T-helper 9 cell (primary cell): ENCODE measurements at places on chromosomes 4 and X.

DNA sequence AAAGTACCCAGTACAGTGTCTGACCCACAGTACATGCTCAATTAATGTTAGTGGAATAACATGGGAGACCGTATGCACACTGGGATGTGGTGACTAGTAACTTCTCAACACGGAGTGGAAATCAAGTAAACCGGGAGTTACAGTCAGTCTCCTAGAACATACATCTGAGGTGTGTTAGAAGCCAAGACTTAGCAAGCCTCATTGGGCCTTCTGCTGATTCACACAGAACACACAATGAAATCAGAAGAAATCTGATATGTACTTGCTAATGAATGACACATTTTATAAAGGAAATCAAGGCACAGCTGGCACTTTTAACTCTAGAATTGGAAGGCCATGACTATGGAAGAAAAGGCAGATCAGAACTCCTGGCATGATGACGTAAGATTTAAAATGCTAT lies 13.0 kb downstream of the TRAPPC2 start:
- no peak for DNase-seq

DNA sequence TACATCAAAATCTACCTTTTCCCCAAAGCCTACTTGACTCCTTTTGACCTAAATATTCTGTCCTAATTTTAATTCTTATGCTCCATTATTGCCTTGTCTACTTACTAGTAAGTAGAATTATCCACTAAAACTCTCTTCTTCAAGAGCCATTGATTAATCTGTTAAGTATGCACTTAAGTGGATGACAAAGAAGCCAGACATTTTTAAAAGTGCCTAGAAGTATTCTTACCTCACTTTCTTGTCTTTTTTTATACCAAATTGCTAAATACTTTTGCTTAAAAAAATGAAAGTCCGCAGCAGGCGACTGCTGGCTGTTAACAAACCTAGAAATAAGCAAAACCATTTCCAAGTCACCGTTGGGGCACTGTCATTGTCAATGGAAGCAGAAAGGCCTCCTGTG lies 20.1 kb upstream of the FRMPD4 start:
- no peak for DNase-seq

- DNase-seq, result no peak
These were observed 1.5 kb upstream of the MSMO1 start for GRCh38 chr4:165325732-165326512.

GRCh38 chr4:24380957-24381665 lies 203.2 kb downstream of the DHX15 start:
- DNase-seq, result no peak

DNA sequence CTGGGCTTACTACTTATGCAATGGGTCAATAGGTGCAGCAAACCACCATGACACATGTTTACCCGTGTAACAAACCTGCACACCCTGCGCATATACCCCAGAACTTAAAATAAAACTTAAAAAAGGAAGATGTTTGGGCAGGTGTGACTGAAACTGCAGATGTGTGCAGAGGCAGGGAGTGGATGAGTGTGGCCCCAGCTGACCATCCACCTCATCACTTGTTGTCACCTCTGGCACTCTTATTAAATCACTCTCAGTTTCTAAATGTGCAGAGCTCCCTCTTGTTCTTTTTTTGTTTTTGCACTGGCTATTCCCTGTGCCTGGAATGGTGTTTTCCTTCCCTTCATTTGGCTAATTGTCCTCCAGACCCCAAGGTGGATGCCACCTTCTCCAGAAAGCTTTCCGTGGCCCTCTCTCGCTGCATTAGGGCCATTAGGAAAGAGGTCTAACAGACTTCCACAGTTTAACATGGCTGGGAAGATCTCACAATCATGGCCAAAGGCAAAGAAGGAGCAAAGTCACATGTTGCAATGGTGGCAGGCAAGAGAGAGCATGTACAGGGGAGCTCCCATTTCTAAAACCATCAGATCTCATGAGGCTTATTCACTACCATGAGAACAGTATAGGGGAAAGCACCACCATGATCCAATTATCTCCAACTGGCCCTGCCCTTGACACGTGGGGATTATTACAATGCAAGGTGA lies 58.5 kb downstream of the SLC2A9 start:
- DNase-seq, result no peak

DNA sequence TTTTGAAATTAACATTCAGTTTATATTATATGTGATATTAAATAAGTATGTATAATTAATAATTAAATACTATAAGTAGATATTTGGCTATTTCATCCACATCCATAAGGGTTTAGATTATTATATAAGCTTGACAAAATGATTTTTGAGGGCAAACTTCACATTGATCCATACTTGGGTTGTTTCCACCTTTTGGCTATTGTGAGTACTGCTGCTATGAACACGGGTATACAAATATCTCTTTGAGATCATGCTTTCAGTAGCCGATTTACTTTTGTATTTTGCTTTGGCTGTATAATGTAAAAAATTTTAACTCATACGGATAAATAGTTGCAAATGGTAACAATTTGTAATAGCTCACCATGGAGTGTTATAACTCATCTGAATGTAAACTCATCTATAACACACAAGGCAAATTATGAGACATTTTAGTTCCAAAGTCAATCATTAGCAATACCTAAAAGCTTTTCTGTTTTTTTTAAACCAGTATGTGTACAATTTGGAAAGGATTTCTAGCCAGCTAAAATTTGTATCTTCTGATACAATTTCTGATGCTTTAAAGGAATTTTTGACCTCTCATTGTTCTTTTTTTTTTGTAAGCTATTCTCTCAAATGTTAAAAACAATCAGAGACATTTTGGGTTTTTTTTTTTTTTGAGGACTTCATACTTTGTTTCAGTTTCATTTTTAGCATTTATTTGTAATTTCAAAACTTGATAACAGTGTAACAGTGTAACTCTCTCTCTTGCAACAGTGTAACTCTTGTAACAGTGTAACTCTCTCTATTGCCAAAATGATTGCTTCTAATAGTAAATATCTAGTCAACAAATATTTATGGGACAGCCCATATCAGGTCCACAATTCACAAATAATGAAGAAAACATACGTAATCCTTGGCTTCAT lies 51.8 kb upstream of the ARX start:
- DNase-seq, result no peak

- no peak for DNase-seq
These were observed 432.8 kb upstream of the LCORL start for GRCh38 chr4:18454349-18454748.

DNA sequence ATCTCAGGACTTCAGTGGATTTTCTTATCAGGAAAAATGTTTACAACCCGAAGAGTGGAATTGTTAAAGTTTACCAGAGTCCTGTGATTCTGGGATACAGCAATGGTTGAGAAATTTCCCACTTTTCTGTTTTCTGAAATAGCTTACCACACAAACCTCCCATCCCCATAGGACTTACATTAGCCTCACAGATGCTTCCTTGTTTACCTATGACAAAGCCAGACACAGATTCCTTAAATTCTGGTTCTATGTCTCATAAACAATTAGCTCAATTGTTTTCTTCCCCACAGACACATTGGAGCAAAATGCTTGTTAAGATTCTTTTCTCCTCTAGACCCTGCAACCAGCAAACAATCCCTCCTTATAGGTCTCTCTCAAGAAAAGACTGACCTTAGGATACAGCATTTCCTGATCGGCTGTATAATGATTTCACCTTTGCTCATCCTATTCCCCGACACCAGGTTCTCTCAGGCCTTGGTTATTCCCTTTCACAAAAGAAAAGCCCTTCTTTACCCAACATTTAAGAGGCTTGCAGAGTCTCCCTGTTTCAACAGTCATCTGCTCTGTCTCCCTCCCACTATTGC lies 886.2 kb downstream of the ARAP2 start:
- no peak for DNase-seq

DNA sequence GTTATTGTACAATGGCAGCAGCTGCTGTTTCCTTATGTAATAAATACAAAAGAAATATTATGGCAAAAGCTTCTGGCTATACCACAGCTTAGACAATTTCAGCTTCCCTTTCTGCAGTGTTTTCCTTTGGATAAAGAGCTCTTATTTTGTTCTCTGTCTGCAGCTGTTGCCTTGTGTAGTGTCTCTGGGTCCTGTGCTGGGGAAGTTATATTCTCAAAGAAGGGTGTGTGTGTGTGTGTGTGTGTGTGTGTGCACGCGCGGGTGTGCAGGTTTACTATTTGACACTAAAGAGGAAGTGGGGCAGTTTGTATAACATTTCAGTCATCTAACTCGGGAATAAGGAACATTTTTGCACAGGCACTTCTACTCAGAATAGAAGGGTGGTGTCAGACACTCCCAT lies 83.6 kb downstream of the REPS2 start:
- no peak for DNase-seq

GRCh38 chr4:140637836-140638235 lies 69.1 kb upstream of the UCP1 start:
- no peak for DNase-seq

DNA sequence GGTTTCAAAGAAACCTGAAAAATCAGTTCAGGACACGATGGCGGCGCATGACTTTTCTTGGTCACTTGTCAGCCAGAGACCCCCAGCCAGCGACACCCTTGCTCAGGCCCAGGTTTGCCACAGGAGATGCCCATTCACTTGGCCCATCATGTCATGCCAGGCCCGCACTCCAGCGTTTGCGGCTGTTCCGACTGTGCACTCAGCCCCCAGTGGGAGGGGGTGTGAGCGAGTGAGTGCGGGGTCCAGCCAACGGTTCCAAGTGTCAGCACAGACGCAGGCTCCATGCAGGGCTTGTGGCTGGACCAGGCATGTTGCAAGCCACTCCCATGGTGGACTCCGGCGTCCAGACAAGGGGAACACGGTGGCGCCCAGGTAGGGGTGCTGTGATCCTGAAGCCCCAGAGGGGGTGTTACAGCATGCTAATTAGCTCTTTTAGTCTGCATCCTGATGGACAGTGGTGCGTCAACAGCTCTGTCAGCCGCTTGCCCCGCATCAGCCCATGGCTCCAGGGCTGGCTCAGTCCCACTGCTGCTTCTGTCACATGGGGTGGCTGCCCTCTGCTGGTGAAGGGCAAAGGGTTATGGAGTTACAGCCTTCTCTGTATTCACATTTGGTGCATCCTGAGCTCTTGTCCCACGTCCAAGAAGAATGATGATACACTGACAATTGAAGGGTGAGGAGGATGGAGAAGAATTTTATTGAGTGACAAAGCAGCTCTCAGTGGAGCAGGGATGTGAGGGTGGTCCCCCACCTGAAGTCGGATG lies 3.7 kb upstream of the MAEA start:
- DNase-seq, result peak; percentile 26

GRCh38 chrX:151019856-151020255 lies 36.7 kb downstream of the HMGB3 start:
- DNase-seq, result no peak

DNA sequence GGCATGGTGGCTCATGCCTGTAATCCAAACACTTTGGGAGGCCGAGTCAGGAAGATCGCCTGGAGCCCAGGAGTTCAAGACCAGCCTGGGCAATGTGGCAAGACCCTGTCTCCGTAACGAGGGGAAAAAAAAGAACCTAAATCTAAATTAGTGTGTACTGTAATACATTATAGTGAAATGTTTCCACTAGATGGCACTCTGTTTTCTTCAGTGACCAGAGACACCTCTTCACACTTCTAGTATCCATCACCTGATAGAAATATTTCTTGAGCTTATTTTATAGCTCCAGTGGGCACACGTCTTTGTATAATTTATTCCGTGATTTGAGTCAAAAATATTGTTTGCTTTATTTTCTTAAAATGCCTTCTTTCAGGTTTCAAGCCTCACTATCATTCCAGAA lies 600.9 kb upstream of the DIPK2B start:
- no peak for DNase-seq

GRCh38 chr4:166121897-166122296 lies 248.9 kb downstream of the TLL1 start:
- DNase-seq, result no peak

DNA sequence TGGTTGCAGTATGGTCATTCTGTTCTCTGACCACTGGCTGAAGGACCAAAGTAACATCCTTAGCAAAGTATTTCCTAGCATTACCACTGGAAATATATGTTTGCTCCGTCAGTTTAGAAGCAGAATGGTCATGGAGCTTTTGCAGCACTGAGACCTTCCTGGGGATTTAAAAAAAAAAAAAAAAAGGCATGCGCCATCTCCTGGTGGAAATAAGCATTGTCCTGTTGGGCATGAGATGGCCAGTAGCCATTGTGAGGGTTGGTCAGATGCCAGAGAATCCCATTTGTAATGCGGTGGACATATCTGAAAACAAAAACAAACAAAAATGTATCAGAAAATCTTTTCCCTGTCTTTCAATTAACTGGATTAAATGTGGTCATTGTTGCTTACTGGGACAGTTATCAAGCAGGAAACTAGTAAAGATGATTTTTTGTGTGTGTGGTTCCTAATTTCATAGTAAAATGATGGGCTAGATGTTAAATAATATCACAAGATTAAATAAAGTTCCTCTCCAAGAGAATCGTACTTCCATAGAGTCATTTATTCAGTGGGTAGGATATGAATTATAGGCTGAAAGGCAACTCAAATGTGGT lies 139.6 kb downstream of the SOWAHB start:
- DNase-seq, result no peak

- no peak for DNase-seq
These were observed 116.6 kb downstream of the IRF2 start for GRCh38 chr4:184357772-184358171.

DNA sequence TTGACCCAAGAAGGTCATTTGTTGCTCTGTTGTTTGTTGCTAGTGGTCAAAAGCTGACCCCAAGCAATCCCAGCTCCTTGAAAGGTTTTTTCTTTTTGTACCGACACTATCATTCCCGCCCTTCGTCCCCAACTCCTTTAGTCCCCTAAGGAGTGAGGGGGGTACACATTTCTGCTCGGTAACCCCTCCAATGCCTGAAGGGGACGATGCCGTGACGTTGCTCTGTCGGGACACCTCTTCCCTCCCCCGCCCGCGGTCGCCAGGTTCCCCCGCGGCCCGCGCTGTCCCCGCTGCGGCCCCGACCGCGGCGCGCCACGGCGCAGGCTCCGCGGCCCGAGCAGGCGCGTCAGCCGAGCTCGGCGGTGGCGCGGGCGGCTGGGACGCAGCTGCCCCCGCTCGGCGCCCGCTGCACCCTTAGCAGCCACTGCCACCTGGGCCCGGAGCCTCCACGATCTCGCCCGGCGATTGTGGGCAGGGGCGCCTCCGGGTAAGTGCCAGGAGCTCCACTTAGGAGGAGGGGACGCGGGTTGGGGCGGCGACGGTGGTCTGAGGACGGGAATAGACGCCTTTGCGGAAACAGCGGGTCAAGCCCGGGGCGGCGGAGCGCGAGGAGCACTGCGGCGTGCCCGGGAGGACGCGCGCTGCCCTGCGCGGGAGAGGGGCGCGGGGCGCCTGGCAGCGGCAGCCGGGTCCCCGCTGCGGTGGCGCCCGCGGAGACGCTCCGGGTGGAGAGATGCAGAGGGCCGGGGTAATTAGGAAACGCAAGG lies at the start of gene GLRB:
GLRB (plus strand) TSS at position 340 of the 767 bp plus-strand sequence. CDS start 1,875 bp downstream, outside the sequence.
- no peak for DNase-seq

GRCh38 chr4:174265916-174266315 lies 17.6 kb downstream of the FBXO8 start:
- DNase-seq, result no peak

DNA sequence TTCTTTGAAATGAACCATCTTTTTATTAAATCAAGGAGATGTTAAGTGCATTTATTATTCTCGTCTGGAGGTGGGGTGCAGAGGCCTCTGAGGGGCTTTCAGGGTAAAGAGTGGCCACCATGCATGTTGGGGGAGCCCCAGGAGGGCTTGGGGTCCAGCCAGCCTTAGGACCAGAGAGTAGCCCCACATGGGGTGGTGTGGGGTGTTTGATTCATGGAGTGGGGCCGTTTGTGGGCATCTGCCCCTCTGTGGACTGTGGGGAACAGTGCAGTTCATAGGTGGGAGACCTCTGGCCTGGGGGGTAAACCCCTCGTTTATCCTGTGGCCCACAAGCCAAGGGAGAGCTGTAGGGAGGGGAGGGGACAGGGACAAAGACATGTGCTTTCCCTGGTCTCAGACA lies 26.9 kb downstream of the HTRA3 start:
- no peak for DNase-seq
